ENCODE measurements at places on chromosomes 5 and 9.

GRCh38 chr5:147904110-147904509 lies 2.2 kb downstream of the C5orf46 start:
- no peak for DNase-seq

GRCh38 chr9:129126749-129127618 lies 15.8 kb downstream of the PTPA start:
- no peak for DNase-seq

DNA sequence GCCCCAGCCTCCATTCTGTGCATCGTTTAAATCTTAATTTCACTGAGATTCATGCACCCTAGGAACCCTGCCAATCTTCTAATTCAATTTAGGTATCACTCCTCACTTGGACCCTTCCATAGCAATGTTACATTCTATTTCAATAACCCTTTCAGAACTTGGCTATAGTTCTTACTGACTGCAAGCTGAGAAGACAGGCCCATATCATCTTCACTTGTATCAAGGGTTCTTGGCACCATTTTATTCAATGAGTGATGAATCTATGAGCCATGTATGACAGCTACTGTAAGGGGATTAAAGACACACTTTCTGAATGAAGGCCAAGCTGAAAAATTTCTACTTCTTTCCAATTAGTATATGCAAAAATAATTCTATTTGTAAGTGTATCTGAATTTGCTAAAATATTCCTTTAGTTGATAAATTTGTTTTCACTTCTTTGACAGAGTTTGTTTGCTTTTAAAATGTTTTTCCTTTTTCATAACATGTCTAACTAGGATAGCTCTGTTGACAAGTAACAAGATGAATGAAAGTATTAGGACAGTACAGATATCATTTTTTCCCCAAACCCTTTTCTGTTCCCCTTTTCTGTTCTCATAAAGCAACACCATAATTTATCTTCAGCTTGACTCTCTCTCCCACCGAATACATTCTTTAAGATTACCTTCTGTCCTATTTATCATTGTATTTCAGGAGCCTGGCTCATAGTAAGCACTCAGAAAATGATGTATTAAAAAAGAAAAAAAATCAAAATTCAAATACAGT lies 9.6 kb downstream of the ITGA2 start:
- no peak for DNase-seq

GRCh38 chr9:477193-477592 lies 262.5 kb downstream of the DOCK8 start:
- no peak for DNase-seq

- DNase-seq = no peak
Measured at GRCh38 chr5:73612799-73613198, 13.2 kb upstream of the ARHGEF28 start.

DNA sequence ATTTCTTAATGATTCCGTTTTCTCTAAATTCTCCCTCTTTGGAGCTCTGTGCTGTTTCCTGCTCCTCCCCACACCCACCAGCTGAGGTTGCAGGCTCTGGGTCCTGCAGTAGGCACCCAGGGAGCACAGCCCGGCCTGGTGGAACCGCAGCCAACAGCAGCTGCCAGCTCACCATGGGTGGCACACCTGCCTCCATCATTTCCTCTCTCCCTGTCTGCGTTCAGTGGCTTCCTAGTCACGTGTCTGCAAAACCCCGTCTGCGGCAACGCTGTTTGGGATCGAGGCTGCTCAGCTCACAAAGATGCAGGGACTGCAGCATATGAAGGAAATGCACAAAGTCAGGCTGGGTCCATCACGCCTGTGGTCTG lies 367.8 kb downstream of the IRX2 start:
- DNase-seq = no peak

DNA sequence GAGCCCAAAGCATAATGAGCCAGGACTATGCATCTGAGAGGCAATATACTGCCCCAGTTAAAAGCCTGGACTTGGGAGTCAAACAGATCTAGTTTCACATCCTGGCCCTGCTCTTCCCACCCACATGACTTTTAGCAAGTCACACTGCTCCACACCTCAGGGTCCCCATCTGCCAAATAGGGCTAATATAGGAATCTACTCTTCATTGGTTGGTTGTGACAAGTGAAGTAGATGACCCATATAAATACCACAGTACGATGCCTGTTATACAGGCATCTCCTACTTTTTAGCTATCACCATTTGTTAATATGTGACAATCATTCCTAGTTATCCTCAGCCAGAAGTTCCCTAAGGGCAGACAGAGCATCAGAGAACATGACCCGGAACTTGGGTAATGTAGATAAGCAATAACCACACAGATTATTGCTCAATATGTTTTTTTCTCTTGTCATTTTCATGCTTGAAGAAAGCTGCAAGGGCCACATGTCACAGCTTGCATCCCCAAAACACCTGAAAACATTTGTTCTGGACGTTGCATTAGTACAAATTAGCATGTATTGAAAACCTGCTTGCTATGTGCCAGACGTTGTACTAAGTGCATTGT lies 20.4 kb downstream of the ADAM19 start:
- DNase-seq = no peak

- no peak for DNase-seq
Measured at GRCh38 chr9:85302938-85303756, 438.6 kb downstream of the AGTPBP1 start.

GRCh38 chr5:88718736-88719135 lies 164.2 kb downstream of the MEF2C start:
- no peak for DNase-seq

DNA sequence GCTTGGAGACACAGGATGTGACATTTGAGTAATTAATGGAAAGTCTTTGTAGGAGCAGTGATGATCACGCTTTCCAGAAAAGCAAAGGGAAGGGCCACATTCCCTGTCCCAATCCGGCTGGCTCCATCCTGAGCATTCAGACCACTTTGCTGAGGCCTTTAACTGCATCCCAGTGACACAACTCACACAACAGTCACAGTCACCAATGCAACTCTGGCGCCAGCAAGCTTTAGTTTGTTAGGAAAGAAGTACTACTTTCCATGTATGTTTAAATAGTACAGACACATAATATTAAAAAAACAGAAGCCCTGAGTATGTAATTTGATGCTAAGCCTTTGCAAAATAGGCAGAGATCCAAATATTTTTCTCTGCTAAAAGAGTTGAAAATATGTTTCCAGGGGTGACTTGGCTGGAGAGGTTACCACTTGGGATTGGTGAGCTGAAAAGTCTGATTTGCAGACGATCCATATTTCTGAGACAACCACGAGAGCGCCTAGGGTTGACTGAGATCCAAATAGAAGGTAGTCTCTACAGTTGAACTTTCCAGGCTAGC lies 31.7 kb upstream of the GAS1 start:
- no peak for DNase-seq

GRCh38 chr5:67549947-67550346 lies 353.3 kb upstream of the CD180 start:
- no peak for DNase-seq

- DNase-seq = no peak
Measured at GRCh38 chr9:109862452-109862851, 82.5 kb downstream of the PALM2AKAP2 start.

DNA sequence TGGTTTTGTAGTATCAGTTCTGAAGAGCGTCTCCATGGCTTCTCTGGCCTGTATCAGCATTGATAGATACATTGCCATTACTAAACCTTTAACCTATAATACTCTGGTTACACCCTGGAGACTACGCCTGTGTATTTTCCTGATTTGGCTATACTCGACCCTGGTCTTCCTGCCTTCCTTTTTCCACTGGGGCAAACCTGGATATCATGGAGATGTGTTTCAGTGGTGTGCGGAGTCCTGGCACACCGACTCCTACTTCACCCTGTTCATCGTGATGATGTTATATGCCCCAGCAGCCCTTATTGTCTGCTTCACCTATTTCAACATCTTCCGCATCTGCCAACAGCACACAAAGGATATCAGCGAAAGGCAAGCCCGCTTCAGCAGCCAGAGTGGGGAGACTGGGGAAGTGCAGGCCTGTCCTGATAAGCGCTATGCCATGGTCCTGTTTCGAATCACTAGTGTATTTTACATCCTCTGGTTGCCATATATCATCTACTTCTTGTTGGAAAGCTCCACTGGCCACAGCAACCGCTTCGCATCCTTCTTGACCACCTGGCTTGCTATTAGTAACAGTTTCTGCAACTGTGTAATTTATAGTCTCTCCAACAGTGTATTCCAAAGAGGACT lies 1.5 kb downstream of the GPR21 start:
- no peak for DNase-seq

DNA sequence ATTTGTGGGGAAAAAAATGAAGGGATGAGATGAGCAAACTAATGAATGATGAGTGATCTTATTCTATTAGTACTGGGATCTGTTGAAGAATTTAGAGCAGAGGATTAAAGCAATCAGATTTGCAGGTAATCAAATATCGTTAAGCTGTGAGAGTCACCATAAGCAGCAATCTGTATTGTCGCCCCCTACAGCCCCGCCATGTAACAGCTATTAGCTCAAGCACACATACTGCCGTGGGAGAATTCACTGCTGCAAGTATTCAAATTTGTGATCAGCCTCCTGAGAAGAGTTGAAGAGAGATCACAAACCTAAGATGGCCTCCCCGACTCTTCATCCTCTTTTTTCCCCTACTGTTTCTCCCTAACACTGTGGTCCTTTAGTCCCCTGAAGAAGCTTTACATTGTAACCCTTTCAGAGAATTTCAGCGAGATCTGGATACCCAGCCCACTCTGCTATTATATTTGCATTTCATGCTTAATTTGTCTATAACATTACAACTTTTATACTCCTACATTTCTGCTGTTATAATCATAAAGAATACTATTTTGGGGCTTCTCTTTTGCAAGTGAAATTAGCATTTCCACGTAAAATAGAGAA lies 28.5 kb upstream of the PHF24 start:
- DNase-seq = no peak

- no peak for DNase-seq
Measured at GRCh38 chr5:16787278-16787677, 148.8 kb downstream of the MYO10 start.

- no peak for DNase-seq
Measured at GRCh38 chr5:10482791-10483530, 41.3 kb downstream of the ROPN1L start.

- DNase-seq = no peak
Measured at GRCh38 chr5:16095612-16096011, 84.0 kb downstream of the MARCHF11 start.

DNA sequence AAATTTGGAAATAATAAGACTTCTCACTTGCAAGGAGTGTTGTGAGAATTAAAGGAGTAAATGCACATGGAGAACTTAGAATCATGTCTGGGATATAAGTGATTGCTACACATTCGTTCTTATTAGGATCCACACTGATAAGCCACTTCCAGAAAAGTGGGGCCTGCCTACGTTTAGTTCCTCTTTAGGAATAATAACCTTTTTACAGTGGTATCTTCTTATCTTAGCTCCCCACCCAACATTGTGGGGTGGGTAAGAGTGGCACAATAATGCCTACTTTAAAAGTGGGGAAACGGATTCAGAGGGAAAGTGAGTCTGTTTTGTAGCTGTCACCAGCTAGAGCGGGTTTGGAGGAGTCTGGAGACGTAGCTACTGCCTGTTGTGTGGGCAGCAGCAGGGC lies 16.0 kb downstream of the DOCK2 start:
- DNase-seq = no peak

- DNase-seq = no peak
Measured at GRCh38 chr9:114823441-114823840, 17.6 kb upstream of the TNFSF15 start.

DNA sequence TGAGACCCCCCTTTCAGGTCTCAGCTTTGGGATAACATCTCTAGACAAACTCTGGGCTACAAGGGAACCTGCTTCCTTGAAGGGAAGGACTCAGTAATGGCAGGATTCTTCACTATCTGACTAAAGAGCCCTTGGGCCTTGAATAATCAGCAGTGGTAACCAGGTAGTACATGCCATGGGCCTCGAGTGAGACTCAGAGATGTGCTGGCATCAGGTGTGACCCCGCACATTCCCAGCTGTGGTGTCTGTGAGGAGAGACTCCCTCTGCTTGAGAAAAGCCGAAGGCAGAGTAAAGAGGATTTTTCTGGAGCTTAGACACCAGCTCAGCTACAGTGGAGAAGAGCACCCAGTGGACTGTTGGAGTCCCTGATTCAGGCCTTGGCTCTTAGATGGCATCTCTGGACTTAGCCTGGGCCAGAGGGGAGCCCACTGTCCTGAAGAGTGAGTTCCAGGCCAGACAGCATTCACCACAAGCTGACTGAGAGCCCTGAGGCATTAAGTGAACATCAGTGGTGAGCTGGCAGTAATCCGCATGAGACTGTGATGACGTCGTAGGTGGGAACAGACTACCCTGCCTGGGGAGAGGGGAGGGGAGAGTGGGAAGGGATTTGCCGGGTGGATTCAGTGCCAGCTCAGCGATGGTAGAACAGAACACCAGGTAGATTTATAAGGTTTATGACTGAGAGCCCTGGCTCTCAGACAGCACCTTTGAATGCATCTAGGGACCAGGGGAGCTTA lies 5.3 kb upstream of the ZNF782 start:
- DNase-seq = no peak

- DNase-seq = no peak
Measured at GRCh38 chr5:24591426-24591825, 53.4 kb downstream of the CDH10 start.

DNA sequence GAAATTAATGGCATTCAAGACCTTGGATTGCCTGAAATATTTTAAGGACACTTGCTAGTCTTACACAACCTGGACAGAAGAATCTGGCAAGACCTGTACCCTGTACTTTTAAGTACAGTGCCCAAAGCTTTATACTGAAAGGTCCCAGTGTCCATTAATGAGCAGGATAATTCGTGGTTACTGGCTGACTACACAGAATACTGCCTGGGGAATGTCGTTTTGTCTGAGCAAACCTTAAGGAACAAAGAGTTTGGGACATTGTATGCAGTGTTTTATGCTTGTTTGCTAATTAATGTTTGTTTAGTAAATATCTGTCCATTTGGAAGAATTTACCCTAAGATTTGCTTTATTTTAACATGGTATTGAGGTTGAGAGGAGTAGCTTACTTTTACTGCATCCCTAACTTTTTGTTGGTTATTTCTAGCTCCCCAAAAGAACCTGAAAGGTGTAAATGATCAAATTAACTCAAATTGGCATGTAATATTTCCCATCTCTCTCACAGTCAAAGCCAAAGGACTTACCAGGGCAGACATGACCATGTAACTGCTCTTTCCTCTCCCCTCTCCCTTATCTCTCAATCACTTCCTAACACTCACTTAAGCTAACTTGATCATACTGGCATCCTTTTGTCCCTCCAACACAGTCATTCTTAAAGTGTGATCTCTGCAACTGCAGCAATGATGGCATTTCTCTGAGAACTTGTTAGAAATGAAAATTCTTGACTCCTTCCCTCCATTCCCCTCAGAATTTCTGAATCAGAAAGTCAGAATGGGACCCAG lies 15.7 kb downstream of the RANBP3L start:
- DNase-seq = no peak

DNA sequence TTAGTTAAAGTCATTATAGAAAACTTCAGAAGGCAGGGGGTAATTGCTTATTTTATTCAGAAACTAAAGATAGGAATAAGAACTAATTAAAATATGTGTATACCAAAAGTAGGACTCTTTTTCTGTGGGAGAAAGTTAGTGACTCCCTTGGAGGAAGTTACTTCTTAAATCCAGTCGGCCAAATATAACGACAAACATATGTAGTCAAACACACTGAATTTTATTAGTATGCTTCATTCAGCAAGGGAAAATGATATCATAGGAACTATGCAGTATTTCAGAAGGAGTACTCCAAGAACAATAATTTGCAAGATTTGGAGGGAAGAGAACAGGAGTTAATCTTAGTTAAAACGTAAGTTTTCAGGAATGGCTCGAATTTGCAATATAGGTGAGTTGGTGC lies 432.6 kb downstream of the CYLC2 start:
- no peak for DNase-seq
